ENCODE measurements at places on chromosomes 3 and 15.

GRCh38 chr3:45003406-45003805 is 22.7 kb upstream of the CLEC3B start:
- DNase-seq, result no peak

GRCh38 chr3:154660811-154661210 is 230.8 kb upstream of the GPR149 start:
- no peak for DNase-seq

DNA sequence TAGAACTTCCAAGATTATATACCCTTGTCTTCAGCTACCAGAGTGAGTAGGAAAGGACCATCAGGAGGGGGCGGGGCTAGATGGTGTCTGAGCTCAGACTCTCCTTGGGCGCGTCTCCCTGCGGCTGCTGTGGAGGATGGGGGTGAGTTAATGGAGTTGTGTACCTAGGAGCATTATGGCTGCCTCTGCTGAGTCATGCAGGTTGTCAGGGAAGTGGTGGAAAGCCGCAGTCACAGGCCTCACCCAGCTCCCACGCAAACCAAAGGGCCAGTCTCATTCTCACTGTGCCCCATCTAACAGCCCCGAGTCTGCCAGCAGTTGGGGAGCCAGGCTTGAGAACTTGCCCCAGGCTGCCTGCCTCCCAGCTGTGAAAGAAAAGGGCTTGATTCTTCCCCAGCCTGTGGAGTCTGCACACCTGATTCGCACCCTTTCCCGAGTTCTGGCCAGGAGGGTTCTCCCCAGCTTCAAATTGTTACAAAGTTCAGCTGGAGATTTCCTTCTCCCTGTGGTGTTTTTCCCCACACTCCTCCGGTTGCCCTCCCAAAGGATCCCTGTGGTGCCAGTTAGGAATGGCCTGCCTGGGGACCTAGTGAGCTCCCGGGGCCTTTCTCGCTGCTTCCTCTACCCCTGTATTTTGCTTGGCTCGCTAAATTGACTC is 143.3 kb downstream of the HCN4 start:
- no peak for DNase-seq

DNA sequence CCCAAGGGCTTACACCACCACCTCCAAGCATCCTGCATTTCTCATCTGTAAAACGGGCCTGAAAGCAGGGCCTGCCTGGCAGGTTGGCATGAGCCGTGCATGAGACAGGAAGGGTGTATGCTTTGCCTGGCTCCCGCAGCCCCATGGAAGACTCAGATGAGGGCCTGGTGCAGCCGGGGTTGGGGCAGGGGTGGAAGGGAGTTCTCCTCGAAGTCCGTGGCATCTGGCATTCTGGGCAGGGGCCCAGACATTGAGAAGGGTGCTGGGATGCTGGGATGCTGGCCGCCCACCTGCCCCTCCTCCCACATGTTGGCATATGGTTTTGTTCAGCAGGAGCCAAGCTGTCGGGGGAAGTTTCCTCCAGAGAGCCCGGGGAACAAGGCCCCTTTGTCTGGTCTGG is 13.0 kb upstream of the FBLN2 start:
- DNase-seq, result no peak

GRCh38 chr3:194233150-194233549 is 97.2 kb downstream of the HES1 start:
- no peak for DNase-seq

DNA sequence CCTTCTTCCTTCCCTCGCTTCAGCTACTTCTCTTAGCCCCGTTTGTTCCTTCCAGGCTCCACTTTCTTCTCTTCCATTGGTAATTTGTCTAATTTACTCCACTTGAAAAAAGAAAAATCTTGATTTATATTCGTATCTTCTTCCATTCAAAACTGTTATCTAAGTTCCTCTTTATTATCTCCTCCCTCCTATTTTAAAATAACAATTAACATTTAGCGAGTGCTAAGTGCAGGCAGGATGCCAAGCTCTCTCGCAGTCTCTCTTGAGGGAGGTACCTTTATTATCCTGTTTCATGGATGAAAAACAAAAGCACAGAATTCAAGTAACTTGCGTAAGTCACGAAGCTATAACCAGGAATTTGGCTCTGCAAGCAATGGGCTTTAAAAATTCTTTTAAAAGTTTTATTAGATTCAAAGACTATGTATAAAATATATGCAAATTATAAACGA is 418.9 kb upstream of the NAALADL2 start:
- DNase-seq, result peak; percentile 36

Data from epithelial cell of proximal tubule (primary cell).